Glomerular endothelial cell (primary cell): ENCODE measurements at places on chromosomes 6 and 20.

DNA sequence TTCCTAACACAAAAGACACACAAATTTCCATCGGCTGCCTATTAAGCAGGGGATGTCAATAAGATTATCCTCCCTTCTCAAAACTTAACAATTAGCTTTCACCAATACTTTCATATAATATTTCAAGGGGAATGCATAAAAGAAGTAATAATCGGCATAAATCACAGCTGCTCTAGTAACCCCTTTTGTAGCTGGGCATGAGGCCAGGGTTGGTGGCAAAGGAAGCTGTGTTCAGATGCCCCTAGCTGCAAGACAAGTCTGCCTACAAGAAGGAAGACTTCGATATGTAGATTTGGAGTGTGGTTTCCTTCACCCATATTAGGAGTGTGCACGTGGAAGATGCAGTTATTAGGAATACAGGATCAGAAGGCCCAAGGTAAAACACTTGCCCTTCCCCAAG lies 156.9 kb upstream of the SSTR4 start:
- DNase-seq = no peak

DNA sequence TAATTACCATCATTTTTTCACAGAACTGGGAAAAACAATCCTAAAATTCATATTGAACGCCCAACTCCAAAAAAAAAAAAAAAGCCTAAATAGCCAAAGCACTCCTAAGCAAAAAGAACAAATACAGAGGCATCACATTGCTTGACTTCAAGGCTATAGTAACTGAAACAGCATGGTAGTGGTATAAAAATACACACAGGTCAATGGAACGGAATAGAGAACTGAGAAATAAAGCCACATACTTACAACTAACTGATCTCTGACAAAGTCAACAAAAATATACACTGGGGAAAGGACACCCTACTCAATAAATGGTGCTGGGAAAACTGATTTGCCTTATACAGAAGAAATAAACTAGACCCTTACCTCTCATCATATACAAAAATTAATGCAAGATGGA lies 89.6 kb downstream of the MRAP2 start:
- DNase-seq = no peak

GRCh38 chr6:169955731-169956437 lies 204.5 kb downstream of the ERMARD start:
- no peak for DNase-seq

GRCh38 chr6:118252474-118252873 lies 295.6 kb upstream of the PLN start:
- DNase-seq = no peak

DNA sequence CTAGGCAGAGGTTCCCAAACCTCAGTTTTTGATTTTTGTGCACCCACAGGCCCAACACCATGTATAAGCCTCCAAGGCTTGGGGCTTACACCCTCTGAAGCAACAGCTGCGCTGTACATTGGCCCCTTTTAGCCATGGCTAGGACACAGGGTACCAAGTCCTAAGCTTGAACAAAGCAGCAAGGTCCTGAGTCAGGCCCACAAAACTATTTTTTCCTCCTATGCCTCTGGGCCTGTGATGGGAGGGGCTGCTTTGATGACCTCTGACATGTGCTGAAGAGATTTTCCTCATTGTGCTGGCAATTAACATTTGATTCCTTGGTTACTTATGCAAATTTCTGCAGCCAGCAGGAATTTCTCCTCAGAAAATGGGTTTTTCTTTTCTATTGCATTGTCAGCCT lies 262.2 kb upstream of the CEP162 start:
- DNase-seq = no peak
